ENCODE measurements at places on chromosomes 2 and 18.

GRCh38 chr2:17542471-17542870 is 2.0 kb downstream of the VSNL1 start:
- DNase-seq, result no peak

GRCh38 chr2:121788685-121789084 is 33.2 kb downstream of the TSN start:
- DNase-seq, result no peak

GRCh38 chr2:855177-855576 is 95.5 kb upstream of the SNTG2 start:
- no peak for DNase-seq

DNA sequence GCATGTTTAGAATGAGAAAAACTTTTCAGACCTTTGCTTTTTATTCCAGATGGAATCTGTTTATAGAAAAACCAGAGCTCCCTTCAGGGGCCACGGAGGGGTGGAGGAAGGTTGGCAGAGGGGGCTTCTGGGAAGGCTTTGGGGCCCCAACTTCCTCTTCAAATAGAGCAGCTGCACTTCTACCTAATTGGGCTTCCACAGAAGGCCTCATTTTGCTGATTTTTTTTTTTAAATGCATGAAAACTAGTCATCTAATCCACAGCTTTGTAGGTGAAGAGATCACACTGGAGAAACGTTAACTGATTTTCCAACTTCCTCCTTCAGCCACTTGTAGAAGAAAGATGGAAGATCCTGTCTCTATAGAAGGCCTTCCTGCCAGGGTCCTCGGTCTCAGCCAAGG is 181.8 kb downstream of the BCL11A start:
- DNase-seq, result no peak

GRCh38 chr2:204982303-204982702 is 437.0 kb downstream of the PARD3B start:
- DNase-seq, result no peak

DNA sequence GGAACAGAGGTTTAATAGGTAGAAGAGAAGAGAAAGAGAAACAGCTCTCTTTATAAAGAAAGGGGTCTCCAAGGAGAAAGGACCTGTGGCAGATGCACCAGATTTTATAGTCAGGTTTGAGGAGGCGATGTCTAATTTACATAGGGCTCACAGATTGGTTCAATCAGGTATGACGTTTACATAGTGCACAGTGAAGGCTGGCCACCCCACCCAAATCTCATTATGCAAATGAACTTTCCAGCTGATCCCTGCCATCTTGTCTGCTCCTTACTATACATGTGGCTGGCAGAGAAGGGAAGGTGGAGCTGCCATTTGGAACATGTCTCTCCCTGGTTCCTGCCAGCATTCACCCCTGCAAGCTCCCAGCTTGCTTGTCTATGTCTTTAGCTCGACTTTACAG is 557.8 kb downstream of the SUCLG1 start:
- no peak for DNase-seq

DNA sequence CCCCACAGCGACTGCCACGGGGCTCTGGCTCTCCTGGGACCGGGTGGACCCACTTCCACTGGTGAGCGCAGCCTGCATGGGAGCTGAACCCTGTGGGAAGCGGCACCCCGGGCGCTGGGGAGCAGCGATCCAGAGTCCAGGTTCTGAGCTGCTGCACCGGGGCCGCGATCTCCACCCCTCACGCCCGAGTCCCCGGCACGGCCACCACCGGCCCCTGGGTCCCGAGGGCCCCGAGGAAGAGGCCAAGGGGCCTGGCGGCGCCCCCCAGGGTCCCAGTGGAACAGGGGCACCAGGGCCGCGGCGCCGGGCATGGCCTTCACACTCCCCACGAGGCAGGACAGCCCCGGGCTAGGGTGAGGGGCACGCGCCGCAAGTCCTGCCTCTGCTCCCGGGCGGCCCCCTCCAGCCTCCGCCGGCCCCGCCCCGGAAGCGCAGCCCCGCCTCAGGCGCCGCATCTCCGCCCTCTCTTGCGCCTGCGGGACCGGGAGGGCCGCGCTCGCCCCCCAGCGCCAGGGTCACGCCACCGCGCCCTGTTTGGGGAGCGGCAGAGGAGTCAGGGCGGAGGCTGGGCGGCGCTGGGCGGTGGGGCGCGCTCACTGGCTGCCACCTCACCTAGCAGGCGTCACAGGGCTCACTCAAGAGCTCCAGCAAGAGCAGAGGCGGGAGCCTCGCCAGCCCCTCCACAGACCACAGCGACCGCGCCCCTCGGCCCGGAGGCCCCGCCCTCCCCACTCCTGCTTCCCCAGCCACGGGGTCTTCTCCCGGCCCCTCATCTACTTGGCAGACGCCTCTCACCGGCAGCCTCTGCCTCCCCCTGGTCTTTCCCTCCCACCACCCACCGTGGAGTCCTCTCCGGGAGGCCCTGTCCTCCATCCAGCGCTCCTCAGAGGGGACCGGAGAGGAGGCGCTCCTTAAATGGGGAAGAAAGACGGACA is 26.8 kb downstream of the THAP4 start:
- DNase-seq, result peak; percentile 89

GRCh38 chr2:164495491-164496223 is 125.6 kb downstream of the GRB14 start:
- DNase-seq, result no peak

DNA sequence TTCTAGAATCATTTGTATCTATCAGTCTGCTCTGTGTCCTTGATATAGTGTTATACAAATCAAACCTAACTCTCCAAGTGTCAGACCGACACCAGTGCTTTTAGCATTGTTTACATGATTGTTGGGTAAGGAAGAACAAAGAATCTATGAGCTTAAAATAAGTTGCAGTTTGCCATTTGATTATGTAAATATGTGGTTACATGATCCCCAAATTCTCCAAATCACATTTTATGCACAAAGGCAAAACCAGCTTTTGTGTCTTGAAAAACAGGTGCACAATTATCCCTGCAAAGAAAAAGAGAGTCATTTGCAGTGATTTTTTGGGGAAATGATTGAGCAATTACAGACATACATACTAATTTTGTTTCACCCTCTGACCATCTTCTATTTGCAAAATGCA is 652.6 kb upstream of the CHAC2 start:
- DNase-seq, result no peak

DNA sequence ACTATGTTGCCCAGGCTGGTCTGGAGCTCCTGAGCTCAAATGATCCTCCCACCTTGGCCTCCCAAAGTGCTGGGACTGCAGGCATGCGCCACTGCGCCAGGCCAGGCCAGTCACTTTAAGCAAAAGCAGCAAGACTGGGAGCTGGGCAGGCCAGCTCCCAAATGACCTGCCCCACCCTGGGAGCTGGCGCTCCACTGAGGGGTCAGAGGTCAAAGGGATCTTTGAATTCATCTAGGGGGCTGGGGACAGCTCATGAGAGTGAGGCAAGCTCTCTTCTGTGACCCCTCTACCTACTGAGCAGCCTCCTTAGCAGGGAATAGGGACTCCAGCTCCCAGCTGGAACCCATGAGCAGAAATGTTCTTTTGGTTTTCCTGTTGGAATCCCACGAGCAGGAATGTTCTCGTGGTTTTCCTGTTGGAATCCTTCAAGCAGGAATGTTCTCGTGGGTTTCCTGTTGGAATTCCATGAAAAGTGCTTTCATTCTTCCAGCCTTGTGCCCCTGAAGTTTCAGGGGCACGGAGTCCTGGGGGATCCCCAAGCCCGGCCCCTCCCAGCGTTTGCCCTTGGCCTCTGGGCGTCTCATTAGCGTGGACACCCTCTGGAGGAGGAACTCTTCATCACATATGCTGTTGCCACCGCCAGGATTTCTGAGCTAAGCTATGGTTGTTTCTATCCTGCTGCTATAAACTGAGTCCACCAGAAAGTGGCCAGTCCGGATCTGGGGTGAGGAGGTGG is 162.0 kb upstream of the HAAO start:
- DNase-seq, result no peak

DNA sequence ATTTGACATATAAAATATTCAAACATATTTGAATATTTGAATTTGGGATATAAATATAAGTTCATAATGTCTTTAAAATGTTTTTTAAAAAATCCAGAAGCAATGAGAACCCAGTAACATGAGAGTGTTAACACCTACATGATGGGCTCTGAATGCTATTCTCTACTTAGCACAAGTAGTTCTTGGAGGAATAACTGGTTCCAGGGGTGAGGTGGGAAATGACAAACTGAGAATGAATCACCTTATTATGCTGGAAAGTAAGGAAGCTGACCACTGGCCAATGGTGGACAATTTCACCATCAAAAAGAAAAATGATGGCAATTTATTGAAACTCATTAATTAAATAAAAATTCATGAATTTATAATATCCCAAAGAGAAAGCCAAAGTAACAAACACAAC is 79.6 kb upstream of the NABP1 start:
- DNase-seq, result no peak

- DNase-seq, result no peak
These were observed 77.0 kb upstream of the TACR1 start for GRCh38 chr2:75276093-75277029.

DNA sequence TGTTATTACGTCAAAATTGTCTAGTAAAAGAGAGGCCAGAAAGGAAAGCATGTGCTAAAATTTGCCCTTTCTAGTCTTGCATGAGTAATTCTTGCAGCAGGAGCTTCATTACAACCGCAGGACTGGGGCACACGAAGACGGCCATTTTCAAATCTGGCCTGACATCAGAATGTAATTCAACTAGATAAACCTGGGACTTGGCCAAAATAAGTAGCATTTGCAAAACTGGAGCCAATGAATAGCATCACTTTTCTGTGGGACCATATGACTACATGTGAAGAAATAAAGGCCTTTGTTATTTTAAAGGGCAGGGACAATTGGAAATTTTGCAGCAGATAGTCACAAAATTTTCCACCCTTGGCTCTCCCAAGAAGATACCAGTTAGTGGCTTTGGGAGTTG is 3.0 kb upstream of the FZD7 start:
- no peak for DNase-seq

DNA sequence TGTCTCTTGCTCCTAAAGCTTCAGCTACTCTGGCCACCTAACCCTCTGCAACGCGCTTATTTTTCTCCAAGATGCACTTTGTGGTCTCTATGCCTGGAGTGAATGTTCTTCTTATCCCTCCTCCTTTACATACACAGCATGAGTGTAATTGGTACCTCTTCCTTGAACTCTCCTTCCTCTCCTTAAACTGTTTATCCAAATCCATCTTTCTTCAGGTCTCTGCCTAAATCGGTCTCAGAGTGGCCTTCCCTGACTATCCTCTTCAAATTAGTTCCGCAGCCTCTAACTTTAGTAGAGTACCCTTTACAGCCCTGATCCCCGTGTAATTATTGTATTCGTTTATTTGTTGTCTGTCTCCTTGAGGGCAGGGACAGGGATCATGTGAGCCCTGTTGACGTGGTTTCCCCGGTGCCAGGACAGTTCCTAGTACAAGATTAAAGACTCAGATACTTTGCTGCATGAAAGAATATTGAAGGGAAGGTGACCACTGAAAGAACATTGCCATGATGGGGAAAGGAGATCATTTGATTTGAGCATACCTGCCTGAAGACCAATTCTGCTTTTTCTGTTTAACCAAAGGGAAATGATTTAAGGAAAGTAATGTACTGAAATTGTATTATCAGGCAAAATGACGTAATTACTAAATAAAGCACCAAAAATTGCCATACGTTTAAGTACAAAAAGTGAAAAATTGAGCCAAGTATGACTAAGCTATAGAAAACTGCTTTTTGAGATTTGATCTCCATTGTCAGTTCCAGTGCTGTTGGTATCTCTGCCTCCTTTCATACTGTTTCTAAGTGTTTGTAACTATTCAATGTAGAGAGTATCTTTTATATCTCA is 1.2 kb downstream of the CNOT9 start:
- DNase-seq, result no peak

DNA sequence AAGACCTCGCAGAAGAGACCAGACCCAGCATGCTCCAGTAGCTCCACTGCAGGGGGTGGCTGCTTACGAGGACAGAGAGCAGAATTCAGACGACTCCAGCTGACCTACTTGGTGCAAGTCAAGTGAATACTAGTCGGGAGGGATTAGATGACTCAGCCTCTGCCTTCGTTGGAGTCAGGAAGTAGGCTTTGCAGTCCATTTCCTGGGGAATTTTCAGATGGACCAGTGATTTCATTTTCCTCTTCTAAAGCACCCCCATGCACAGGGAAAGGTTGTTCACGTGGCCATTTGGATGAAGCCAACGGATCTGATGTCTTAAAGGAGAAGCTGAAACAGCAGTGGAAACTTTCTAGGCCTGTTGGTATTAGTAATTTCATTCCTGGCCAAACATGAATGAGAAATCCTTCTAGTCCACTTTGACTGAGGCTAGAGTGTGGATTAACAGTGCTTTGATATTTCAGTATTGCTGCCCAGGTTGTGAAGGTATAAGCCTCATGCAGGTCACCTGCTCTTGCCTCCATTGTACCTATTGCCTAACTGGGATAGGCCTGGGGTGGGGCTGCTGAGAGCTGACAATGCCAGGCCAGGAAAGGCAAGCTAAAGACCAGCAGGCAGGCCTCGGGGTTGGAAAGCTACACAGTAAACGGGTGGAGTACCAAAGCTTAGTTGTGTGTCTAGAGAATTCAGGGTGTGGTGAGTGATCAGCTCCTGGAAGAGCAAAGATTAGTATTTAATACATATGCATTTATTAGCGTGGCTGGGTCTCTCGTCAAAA is 117.6 kb upstream of the FOSL2 start:
- no peak for DNase-seq

GRCh38 chr2:201396595-201396994 is 39.5 kb upstream of the FLACC1 start:
- no peak for DNase-seq

GRCh38 chr2:239345251-239345650 is 55.6 kb downstream of the HDAC4 start:
- DNase-seq, result no peak

- DNase-seq, result no peak
These were observed 84.7 kb downstream of the RBMS1 start for GRCh38 chr2:160408959-160409291.

DNA sequence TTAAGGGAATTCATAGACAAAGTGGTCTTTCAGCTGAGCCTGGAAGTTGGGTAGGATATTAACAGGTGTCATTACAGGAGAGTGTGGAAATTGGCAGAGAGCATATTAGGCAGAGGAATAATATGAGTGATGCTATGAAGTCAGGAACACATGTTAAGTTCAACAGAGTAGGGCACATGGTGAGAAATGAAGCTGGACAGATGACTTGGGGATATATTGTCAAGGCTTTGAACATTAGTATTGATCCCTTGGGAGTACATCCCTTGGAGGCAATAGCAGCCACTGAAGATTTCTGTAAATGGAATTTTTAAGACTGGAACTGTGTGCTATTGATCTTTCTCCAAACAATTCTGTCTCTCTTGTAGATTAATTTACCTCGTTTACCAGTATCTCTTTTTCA is 170.7 kb downstream of the SCG2 start:
- no peak for DNase-seq

- no peak for DNase-seq
These were observed 318.8 kb downstream of the SMAD2 start for GRCh38 chr18:47611649-47612048.

- no peak for DNase-seq
These were observed 17.1 kb upstream of the CACNB4 start for GRCh38 chr2:152115952-152116351.
